ENCODE measurements at places on chromosomes 2 and 18.

DNA sequence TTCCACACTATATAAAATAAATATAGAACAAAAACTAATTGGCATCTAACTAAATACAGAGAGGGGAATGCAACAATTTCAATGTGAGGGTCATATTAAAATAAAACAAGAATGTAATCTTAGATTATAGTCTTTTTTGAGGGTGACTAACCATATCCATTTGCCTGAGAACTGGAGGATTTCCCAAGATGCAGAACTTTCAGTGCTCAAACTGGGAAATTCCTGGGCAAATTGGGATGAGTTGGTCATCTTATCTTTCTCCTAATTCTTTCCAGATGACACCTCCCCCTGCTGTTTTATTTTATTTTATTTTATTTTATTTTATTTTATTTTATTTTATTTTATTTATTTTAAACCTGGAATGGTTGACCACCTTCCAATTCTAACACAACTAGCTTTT lies 846.2 kb downstream of the SLC4A3 start:
- DNase-seq = no peak

GRCh38 chr2:74991977-74992376 lies 33.5 kb downstream of the POLE4 start:
- DNase-seq = no peak

DNA sequence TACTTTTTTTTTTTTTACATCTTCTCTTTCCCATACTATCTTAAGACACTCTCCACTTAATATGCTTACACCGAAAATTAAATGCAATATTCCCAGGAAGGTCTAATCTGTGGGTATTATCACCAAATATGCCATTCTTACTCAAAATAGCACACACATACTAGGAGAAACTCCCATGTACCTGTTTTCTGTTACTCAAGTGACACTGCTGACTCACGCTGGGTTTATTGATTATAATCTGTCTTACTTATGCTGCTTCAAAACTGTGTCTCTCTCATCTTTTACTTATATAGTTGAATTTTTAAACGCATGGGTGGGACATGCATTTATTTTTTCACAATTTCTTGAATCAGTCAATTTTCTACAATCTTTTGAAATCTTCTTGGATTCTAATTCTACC lies 29.9 kb downstream of the MRPL19 start:
- DNase-seq = no peak

DNA sequence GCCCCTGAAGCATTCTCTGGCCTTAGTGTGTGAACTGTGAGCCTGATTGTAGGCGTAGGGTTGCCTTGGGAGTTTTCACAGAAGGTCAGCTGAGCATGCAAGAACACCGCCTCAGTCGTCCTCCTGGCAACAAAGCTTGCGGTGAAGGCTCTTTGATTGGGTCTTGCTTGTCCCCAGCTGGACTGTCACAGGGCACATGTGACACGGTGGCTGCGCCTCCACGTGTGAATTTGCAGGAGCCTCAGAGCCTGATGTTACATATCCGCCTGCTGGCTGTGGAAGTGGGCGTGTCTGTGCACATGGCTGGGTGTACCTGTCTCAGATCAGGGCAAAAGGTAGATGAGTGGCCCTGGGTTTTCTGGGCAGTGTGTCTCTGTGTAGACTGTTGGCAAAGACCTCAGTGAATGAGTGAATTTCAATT lies 228.7 kb downstream of the HAUS1 start:
- DNase-seq = no peak

- DNase-seq = no peak
Observed at GRCh38 chr2:186909095-186909494, 60.1 kb upstream of the ZSWIM2 start.

- no peak for DNase-seq
Observed at GRCh38 chr2:108621687-108622681, 87.7 kb downstream of the LIMS1 start.

DNA sequence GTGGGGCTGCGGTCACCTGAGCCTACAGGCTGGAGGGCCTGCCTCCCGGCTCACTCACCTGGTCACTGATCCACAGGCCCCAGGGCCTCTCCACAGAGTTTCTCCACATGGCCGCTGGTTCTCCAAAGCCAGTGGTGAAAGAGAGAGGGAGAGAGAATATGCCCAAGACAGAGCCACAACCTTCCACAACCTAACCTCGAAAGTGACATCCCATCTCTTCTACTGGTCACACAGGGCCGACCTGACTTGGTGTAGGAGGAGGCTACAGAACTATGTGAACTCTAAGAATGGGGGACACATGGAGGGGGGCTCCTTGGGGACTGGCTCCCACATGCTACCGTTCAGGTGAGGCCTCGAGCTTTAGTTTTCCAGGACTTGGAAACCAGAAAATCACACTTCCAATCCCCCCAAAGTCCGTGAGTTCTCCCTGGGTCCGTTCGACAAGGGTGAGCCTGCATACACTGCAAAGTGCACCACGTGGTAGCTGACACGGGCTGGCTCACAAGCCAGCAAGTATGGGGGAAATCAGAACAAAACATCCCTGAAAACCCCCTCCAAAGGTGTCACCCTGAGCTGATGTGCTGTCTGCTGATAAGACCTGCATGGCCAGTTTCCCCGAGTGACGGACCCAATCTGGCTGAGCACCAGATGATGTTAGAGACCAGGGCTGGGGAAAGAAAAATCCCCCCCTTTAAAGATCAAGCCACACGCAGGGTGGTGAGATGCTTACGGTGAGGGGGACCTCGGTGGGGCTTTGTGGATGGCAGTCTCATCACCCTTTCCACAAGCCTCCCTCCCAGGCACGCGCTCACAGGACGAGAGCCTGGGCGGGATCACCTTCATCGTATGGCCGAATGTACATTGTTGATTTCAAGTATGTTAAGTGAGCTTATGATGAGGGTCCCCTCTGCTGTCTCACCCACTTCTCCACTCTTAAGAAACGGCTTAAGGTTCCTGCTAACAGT lies 54.2 kb upstream of the SEMA4C start:
- no peak for DNase-seq

DNA sequence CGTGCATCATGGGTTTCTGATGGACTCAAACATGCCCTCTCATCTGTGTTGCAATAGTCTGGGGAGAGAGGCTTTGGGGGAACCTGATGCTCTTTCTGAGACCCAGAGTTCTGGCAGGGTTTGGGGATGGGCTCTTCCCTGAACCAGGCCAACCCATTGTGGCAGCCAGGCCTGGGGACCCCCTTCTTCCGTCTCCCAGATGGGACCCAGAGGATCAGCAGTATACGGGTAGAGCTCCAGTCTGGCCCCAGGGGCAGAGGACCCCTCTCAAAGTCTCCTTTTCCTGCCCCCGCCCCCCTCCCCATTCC lies 333.7 kb downstream of the DYSF start:
- DNase-seq = no peak

GRCh38 chr2:205130111-205130829 lies 552.0 kb upstream of the NRP2 start:
- no peak for DNase-seq

GRCh38 chr2:72757177-72757775 lies 68.6 kb downstream of the EXOC6B start:
- DNase-seq = no peak

DNA sequence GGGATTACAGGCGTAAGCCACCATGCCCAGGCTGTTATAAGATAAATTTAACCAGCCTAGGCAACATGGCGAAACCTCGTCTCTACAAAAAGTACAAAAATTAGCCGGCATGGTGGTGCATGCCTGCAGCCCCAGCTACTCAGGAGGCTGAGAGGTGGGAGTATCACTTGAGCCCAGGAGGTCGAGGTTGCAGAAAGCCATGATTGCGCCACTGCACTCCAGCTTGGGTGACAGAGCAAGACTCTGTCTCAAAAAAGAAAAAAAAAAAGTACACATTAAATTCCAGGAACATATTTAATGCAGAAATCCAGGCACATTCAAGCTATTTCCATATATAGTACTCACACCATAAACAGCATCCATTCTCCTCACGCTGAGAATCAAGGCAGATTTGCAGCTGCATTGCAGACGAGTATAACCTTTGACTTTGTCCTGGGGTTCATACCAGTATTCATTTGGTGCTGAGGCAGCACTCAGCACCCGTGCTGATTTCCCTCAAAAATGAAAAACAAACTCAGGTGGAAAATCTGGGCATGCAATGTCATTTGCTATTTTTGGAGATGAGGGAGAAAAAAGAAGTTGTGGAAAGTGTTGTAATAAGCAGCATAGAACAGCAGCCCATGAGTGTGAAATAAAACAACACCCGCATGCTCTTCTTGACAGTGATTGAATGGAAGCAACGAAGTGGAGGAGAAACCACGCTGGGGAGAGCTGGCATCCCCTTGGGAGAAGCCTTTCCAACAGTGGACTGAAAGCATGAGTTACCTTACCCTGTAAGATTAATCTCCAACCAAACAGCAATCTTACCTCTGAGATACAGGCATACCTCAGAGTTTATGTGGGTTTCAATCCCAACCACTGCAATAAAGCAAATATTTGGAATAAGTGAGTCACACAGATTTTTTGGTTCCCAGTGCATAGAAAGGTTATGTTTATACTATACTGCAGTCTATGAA lies 46.8 kb upstream of the ANXA4 start:
- no peak for DNase-seq

- DNase-seq = no peak
Observed at GRCh38 chr2:162234620-162235462, 8.4 kb downstream of the FAP start.
